Activated naive CD4-positive, alpha-beta T cell treated with Interleukin-2 at 50 U/mL for 16 hours (primary cell): ENCODE measurements at places on chromosomes 3 and 15.

GRCh38 chr3:56467801-56468183 lies 475 bp downstream of the ERC2 start:
- DNase-seq: no peak

DNA sequence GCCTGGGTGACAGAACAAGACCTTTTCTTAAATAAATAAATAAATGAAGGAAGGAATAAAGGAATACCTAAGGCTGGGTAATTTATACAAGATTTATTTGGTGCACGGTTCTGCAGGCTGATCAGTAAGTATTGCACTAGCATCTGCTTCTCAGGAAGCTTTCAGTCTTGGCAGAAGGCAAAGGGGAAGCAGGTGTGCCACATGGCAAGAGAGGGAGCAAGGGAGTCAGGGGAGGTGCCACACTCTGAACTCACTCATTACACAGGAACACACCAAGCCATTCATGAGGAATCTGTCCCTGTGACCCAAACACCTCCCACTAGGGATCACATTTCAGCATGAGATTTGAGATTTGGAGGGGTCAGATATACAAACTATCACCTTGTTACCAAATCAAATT lies 56.4 kb downstream of the PRKCI start:
- DNase-seq: no peak

- no peak for DNase-seq
Observed at GRCh38 chr15:71455107-71455506, 339.8 kb downstream of the THSD4 start.

GRCh38 chr3:117719316-117719926 lies 1009.8 kb downstream of the TUSC7 start:
- no peak for DNase-seq

DNA sequence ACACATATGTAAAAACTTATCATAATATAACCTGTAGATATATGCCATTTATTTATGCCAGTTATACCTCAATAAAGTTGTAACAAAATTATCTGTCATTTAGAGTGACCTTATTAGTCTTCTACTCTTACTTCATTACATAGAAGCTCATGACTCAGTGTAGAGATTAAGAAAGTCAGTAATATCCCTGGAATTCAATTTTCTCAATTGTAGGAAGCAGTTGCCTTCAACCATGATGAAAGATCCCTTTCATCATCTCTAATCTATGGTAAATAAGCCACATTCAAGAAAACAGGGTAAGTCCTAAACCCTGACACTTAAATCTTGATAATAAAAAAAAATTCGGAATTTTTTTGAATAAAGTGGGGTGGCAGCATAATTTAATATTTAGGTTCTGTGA lies 216.5 kb upstream of the PEX5L start:
- no peak for DNase-seq

DNA sequence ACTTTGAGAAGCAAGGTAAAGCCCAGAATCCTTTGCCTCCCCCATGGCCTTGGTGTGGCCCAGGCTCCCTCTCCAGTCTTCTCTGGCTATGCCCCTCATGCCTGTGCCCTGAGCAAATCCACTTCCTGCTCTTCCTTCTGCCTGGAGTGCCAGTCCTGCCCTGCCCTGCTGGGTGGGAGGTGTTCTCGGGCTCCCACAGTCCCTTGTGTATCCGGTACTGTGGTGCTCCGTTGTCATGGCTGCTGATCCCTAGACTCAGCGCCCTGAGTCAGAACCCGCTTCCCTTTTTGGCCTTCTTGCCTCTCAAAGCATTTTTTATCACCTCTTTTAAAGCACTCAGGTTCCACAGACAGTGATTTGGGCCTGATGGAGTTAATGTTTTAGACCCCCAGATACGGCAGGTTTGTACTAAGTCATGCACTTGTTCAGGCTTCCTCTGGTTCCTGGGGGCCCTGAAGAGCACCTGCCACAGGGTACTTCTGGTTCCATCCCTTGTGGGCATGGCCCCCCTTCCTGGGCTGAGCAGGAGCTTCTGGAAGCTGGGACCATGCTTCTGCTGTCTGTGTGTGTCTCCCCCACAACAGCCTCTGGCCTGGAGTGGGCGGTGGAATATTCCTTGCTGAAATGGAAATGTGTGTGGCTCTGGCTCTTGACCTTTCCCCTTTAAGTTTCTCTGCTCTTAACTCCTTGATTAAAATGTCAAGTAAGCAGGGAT lies 29.6 kb upstream of the ADAMTS7 start:
- no peak for DNase-seq

DNA sequence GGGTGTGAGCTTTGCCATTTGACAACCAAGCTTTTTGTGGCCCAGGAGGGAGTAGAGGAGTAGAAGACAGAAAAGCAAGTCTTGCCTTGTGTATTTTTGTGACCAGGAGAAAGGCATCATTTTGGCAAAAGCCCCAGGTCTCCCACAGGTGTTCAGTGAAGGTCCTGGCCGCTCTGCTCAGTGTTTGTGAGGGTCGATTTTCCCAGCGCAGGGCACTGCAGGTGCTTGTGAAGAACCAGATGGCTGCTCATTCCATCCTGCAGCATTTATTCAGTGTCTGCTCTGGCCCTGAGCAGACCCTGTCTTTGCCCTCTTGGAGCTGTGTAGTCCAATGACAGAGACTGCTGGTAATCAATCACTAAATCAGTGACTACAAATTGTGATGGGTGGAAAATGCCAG lies 19.5 kb downstream of the TRAK1 start:
- DNase-seq: no peak
